NCI-H1436 treated with DMSO at 0.1 percent for 48 hours (cell line): ENCODE measurements at places on chromosomes 1 and 21.

DNA sequence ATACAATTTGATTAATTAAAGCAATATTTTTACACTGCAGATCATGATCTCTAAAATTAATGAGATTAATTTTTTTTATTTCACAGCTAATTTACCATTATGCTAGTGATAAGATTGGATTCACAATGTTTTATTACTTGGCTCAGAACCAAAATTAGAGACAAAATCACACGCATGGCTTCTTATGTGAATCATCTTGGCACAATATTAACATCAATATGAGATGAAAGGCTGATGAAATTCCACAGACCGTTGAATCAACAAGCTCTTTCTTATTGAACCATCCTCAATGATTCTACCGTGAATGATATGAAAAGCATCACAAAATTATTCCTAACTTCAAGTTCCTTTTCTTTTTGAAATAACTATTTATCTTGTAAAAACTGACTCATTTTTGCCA, 544.9 kb downstream of the KCNT2 start:
- no peak for DNase-seq

GRCh38 chr1:182622901-182623528, 18.8 kb upstream of the RGS16 start:
- no peak for DNase-seq

DNA sequence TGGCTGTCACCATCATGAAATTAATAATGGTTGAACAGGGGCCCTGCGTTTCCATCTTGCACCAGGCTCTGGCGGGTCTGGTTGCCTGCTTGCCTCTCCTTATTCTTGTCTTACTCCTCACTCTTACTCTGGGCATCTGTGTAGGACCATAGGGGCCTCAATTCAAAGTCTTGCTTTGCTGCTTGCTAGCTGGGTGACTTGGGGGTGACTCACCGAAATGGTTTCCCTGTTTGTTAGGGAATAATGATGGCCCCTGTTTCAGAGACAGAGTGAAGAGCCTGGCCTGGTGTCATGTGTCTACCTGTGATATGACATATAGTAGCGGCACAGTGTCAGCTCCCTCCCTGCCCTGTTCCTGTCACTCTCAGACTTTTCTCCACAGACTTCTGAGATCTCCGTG, 24.6 kb downstream of the KCNC4 start:
- DNase-seq: no peak

GRCh38 chr21:39525129-39525528, 73.4 kb downstream of the SH3BGR start:
- DNase-seq: no peak

GRCh38 chr1:201395936-201396335, 3.2 kb downstream of the LAD1 start:
- no peak for DNase-seq

DNA sequence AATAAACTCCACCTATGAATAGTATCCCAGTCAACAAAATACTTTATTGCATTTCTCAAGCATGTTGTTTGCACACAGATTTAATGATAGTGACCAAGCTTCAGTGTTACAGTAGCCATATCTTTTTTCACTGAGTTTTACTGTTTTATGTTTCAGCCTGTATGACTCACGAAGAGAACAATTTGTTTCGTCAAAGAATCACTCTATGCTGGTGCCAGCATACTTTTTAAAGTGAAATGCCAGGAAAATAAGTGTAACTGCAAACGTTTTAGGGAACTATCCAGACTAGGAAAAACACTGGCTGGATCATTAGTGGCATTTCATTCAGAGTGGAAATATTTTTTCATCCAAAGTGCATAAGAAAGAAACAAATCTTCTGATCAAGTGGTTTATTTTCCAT, 210.8 kb downstream of the COL11A1 start:
- DNase-seq: no peak

DNA sequence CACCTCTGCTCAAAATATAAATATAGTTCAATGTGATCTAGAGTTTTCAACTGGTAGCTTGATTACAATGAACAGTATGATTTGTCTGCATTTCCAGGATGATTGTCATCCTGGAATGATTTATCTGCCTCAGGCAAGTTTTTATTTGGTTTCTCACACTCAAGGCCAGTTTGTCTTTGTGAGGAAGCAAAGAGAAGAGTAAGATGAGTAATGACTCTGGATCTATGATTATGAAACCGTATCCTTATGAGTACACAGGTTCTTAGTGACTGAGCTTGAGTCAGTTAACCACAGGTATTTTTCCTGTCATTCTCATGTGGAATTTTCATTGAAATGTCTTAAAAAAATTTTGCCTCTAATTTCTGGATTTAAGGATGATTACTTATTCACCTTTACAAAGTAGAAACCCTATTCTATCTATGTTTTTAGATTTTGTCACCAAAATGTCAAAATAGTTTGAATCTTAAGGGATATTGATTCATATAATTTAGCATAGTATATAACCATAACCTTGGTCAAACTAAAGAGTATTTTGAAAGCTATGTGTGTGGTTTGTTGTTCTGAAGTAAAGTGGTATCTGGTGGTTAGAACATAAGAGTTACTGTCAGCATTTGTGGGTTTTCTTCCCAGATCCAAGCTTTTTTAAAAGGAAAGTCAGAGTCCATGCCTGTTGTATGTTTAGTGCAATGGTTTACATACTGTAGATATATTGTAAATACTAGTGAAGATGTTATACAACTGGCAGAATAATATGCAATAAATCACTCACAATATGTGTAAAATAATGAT, 145.0 kb downstream of the RASAL2 start:
- no peak for DNase-seq

DNA sequence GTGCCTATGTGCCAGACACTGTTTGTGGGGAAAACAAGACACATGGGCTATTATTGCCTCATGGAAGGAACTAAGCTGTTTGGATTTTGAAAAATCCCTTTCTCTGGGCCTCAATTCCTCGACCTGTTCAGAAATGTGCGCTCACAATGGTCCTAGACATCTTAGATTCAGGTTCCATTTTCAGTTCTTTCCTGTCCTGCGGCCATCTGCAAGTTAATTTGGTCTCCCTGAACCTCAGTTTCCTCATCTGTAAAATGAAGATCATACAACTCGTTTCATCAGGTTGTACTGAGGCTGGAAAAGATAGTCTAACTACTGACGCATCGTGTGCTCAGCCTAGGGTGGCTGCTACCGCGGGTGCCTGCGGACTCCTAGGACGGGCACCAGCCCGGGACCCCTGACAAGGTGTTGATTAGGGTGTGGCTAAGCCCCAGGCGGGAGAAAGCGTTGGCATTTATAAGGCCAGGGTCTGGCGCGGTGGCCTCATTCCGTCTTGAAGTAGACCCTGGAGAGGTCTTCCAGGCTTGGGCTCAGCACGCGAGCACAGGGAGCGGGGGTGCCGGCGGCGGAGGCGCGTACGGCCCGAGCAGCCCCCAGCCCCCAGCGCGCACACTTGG, 493 bp upstream of the ELOA start:
- DNase-seq: no peak

DNA sequence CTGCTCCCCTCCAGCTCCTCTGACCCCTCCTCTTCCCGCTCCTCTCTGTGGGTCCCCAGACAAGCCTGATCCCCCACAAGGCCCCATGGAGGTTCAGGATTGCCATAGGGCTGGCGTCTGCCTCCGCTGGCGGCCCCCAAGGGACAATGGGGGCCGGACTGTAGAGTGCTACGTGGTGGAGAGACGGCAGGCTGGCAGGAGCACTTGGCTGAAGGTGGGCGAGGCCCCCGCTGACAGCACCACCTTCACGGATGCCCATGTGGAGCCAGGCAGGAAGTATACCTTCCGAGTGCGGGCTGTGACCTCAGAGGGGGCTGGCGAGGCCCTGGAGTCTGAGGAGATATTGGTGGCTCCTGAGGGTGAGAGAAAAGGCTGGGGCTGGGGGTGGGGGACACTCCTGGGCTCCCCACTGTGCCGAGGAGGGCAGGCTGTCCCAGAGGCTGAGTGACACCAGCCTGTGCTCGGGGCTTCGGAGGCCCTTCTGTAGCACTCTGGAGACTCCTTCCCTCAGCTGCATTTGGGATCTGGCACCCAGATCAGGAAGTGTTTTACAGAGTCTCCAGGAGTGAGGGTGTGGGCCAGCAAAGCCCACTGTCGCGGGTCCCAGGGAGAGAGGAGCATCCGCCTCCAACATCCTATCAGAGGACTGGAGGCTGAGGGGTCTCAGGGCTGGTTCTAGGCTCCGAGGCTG, 25.9 kb downstream of the IGFN1 start:
- DNase-seq: no peak

- DNase-seq: no peak
Measured at GRCh38 chr1:9629445-9630201, 21.9 kb upstream of the PIK3CD start.

DNA sequence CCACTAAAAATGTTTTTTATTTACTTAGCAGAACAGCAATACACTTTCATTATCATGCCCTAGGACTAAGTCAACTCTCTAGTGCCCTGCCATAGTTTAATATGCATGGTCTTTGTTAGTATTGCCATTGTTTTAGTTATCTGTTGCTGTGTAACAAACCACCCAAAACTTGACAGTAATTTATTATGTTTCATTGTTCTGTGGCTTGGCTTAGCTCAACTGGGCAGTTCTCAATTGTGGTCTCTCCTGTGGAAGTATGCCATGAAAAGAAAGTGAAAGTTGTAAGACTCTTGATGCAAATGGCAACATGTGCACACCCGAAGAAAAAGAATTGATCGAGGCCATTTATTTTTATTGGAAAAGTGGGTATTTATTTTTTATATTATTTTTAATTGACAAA, 206.3 kb upstream of the KCTD3 start:
- no peak for DNase-seq

- peak; percentile 32 for DNase-seq
Measured at GRCh38 chr1:93829061-93829460, 49.9 kb downstream of the DNTTIP2 start.

GRCh38 chr1:21754583-21754982, 28.4 kb downstream of the USP48 start:
- DNase-seq: no peak

DNA sequence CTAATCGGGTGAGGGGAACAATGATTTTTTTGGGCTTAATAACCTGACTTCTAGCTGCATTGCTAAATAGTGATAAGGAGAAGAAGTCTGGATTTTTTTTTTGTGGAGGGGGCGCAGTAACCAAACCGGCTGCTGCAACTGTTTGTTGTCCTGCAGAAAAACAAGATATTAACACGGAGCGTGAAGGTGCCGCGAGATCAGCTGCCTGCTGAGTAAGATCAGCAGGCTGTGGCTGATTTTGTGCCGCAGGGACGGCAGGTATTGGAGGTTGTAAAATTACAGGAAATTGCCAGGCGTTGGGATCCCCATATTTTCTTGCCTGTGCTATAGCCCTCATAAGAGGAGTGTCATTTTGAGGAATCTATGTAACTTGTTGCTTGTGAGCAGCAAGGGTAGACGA, 8.7 kb upstream of the LRRC47 start:
- no peak for DNase-seq

GRCh38 chr21:31164713-31165694, 126.7 kb upstream of the KRTAP19-8 start:
- DNase-seq: no peak

- no peak for DNase-seq
Measured at GRCh38 chr1:218643926-218644325, 298.8 kb downstream of the TGFB2 start.

GRCh38 chr1:100428160-100428559, 75.9 kb downstream of the CDC14A start:
- DNase-seq: no peak

- no peak for DNase-seq
Measured at GRCh38 chr1:7921796-7922195, 18.8 kb downstream of the TNFRSF9 start.

- no peak for DNase-seq
Measured at GRCh38 chr21:18715606-18716005, 312.0 kb upstream of the TMPRSS15 start.

DNA sequence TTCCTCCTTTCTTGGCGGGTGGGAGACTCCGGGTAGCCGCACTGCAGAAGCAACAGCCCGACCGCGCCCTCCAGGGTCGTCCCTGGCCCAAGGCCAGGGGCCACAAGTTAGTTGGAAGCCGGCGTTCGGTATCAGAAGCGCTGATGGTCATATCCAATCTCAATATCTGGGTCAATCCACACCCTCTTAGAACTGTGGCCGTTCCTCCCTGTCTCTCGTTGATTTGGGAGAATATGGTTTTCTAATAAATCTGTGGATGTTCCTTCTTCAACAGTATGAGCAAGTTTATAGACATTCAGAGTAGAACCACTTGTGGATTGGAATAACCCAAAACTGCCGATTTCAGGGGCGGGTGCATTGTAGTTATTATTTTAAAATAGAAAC, 2.5 kb downstream of the OLIG2 start:
- no peak for DNase-seq

GRCh38 chr1:29981586-29982239, 741.7 kb downstream of the MATN1 start:
- no peak for DNase-seq

- no peak for DNase-seq
Measured at GRCh38 chr21:46448108-46448507, 10.6 kb upstream of the DIP2A start.

DNA sequence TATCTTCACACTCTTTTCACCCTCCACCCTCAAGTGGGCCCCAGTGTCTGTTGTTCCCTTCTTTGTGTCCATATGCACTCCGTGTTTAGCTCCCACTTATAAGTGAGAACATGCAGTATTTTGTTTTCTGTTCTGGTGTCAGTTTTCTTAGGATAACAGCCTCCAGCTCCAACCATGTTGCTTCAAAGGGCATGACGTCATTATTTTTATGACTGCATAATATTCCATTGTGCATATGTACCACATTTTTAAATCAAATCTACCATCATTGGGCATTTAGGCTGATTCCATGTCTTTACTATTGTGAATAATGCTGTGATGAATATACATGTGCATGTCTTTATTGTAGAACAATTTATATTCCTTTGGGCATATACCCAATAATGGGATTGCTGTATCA, 140.3 kb downstream of the LYPLAL1 start:
- no peak for DNase-seq

DNA sequence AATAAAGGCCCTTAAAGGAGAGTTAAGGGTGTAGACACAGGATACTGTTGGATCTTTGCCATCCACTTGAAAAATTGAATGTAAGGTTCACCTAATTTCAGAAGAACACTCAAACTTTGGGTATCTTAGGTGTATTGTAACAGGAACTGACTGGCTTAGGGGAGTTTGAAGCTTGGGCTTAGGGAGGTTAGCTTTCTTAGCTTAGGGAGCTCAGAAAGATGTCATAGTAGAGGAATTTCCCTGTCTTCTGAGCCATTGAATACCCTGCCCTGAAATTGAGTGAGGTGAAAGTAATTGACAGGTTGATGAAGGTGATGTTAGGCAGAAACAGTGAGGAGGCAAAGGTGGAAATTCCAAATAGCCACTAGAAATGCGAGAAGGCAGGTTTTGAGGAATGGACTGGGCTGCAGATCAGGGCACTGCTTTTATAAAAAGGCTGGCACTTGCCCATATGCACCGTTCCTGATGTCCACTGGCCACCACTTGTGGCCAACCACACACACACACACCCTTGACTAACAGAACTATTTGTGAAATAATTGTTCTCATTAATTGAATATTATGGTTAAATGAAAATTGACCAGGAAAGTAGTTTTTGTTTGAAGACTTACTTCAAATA, 16.5 kb downstream of the BACH1 start:
- no peak for DNase-seq
